Testis (tissue), 5 donors: ENCODE measurements at places on chromosomes 3 and 15. TPM values are rescaled to one million over a fixed set of nuclear protein-coding genes. Genes with fewer than 3 reads are reported as not detected.

TPM1 gene
- 135 TPM for polyA plus RNA-seq

CCDC174 gene
- polyA plus RNA-seq, result 19.1 TPM

HEG1 gene
- polyA plus RNA-seq, result 50.3 TPM

CMTM8 gene
- polyA plus RNA-seq, result 1.8 TPM

FBXO40 gene
- polyA plus RNA-seq, result 0.61 TPM

ITPKA gene
- 12.1 TPM for polyA plus RNA-seq

KBTBD8 gene
- polyA plus RNA-seq, result 8.4 TPM

TGM4 gene
- polyA plus RNA-seq, result 1.1 TPM

CLDN11 gene
- 378 TPM for polyA plus RNA-seq

TNNC1 gene
- 91.7 TPM for polyA plus RNA-seq

HTR3D gene
- polyA plus RNA-seq, result not detected

TM2D3 gene
- 69.5 TPM for polyA plus RNA-seq

TRH gene
- 1.8 TPM for polyA plus RNA-seq

TEX55 gene
- polyA plus RNA-seq, result 176 TPM

LMOD3 gene
- polyA plus RNA-seq, result 0.55 TPM

CPN2 gene
- polyA plus RNA-seq, result 0.36 TPM

SLC6A11 gene
- polyA plus RNA-seq, result 2.0 TPM

CISH gene
- 5.8 TPM for polyA plus RNA-seq

ABHD2 gene
- polyA plus RNA-seq, result 214 TPM

CFAP100 gene
- 74.2 TPM for polyA plus RNA-seq

THBS1 gene
- polyA plus RNA-seq, result 12.6 TPM
